Stimulated activated CD4-positive, alpha-beta T cell treated with anti-CD3 and anti-CD28 coated beads, Interleukin-15, amount 100 ng/mL, for 1 hour (primary cell): ENCODE measurements at places on chromosomes 3 and 15.
A peak's percentile ranks its signal among the peaks of the same experiment; 100 is the strongest.

DNA sequence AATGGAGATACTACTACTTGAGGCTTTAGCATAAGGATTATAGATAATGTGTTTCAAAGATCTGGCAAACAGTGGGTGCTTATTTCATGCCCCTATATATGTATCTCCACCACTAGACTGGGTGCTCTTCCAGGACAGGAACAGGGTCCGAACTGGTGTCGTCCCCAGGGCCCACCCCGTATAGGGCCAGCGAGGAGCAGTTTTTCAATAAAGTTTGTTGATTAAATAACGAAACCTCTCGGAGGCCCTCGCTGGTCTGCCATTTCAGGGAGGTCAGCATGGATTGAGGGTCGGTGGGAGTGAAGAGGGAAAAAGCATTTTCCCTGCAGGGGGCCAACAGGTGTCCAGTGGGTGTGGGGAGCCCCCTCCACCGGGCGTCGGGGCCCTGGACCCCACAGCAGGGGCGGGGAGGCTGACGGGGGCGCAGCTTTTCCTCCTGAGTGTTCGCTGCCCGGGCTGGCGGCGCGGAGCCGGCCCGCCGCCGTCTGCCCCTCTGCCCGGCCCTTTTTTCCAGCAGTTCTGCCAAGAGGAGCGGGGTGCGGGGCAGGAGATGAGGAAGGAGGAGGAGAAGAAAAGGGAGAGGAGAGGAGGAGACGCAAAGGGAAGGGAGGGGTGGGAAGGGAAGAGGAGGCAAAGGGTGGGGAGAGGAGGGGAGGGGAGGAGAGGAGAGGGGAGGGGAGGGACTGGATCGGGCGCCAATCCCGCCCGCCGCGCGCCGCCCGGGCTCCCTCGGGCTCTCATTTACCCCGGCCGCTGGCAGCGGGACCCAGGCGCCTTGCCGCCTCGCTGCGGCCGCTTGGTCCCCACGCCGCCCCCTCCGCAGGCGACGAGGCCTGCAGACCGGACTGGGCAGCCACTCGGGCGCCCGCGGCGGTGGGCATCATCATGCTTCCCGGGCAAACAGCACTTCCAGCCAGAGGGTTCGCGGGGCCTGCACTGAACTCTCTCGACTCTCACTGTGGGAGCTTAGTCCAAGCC, 66.3 kb downstream of the ISG20 start:
- no peak for DNase-seq

- no peak for DNase-seq
Measured at GRCh38 chr3:149077628-149078027, 8.7 kb downstream of the HLTF start.

- DNase-seq = no peak
Measured at GRCh38 chr3:30401971-30402370, 204.4 kb upstream of the TGFBR2 start.

GRCh38 chr15:71171195-71171594, 55.9 kb downstream of the THSD4 start:
- DNase-seq = no peak

GRCh38 chr3:193978486-193978885, 157.5 kb upstream of the HES1 start:
- DNase-seq = no peak

DNA sequence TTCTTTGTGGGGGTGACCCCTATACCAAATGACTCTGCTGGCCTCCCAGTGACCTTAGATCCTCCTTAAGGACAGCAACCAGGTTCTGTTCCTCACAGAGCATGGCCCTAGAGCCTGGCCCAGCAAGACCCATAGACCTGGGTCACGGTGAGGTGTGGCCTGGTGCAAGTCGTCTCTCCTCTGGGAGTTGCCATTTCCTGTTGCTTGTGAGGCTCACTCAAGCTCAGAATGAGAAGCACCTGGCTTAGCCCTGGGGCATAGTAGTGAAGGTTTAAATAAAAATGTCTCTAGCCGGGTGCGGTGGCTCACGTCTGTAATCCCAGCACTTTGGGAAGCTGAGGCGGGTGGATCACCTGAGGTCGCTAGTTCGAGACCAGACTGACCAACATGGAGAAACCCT, 131.3 kb downstream of the SMAD6 start:
- no peak for DNase-seq

DNA sequence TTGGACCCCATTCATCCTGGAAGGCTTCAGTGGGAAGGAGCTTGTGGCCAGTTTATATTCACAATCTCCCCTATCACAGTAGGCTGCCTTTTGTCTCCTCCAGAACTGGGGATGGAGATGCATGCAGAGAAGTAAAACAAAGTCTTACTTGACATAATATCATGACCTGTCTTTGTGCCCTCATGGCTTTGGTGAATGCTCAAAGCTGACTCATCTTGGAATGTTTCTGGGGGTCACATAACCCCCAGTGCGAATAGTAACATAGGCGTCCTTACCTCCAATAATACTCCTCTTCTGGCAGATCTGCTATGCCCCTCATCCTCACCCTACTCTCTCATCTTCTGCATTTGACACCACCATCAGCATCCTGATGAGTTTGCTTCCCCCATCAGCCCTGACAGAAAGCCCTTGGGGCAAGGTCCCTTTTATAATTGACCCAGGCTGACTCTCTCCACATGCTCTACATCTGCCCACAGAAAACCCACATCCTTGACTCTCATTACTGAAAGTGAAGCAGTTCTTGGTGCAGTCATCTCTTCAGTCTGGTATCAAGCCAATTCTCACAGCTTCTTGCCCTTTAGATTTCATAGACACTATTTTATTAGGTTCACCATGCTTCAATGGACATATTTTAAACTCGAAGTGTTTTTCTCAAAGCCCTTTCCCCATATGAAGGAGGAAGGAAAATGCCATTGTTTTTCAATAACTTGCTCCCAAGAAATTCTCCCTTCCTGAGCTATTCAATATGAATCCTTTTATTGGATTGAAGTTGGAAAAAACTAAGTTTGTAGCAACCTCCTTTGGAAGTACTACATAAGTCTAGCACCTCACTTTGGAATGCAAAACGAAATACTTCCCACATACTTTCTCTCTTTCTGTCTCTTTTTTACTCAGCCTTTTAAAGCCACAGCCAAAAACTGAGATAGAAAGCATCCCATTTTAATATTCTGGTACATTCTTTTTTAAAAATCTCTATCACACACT, 36.6 kb downstream of the OSTN start:
- DNase-seq = no peak

DNA sequence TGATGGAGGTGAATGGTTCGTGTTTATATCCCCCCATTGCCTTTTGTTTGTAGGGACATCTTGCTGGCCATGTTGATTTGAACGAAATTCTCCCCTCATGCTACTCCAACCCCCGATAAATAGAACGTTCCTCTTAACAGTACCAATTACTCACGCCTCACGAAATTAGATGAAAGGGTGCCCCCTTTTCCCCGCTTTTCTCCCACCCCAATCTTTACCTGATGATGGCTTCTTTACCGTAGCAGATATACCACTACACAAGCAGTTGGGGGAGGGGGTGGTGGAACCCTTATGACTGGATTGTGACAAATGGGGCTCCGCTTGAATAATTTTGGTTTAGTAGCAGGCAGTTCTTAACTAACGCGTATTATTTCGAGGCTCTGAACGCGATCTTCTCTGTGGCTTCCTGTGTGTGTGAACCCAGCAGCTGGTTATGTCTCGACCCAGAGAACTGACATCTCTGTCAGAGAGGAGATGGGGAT, 1.1 kb downstream of the PIAS1 start:
- DNase-seq = peak; percentile 16

DNA sequence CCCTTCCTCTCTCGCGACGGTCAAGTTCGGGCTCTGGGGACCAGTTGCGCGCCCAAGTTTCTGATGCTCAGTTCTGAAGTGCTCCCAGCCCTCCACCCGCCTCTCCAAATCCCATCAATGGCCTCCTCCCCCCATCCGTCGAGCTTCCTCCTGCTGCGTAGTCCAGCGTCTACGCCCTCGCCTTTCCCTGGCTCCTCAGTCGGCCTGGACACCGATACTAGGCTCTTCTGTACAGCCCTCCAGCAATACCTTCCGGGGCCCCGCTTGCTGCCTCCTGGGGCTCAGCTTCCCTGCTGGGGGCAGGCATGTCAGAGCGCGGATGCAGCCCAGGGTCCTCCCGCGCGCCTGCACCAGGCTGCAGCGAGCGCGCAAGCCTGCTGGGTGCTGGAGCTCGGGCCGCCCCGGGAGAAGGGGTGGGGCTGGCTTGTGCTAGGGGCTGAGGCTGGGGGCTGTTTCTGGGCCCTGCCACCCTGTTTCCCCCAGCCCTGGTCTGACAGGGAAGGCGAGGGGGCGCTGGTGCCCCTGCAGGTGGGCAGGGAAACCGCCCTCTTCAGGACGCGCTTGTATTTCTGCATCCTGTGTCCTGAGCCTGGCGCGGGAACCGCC, 353.3 kb upstream of the SUCLG2 start:
- DNase-seq = peak; percentile 1

GRCh38 chr15:40258544-40258943, 19.7 kb downstream of the PAK6 start:
- DNase-seq = no peak

DNA sequence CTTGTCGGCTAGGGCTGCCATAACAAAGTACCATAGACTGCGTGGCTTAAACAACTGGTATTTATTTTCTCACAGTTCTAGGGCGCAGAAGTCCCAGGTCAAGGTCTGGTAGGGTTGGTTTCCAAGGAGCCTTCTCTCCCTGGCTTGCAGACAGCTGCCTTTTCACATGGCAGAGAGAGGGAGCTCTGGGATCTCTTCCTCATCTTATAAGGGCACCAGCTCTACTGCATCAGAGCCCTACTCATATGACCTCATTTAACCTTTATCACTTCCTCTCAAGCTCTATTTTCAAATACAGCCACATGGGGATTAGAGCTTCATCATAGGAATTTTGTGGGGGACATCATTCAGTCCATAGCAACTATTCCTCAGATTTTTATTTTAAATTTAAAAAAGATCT, 17.6 kb upstream of the PAQR9 start:
- no peak for DNase-seq

DNA sequence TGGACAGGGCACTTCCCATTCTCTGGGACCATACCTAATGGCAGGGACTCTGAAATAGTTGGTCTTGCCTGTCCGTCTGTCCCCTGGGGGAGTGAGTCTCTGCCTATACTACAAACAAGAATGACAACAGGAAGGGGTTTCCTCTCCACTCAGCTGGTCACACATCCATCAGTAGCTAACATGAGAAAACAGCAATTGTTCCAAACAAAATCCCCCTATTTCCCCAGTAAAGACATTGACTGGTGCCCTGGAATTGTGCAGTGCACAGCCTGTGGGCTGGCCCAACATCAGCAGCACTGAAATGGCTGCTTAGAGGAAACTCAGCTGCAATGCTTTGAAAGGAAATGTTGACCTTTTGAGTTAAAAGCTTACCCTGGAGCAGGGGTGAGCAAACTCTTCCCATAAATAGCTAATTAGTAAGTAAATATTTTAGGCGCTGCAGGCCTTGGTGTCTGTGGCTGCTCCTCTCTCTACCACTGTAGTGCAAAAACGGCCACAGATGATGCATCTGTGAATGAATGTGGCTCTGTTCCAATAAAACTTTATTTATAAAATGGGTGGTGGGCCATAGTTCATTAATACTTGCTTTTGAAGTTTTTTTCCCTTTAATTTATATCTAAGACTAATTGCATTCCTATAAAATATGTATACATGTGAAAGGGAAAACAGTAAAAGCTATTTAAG, 174.3 kb downstream of the KLF13 start:
- no peak for DNase-seq

GRCh38 chr15:79943820-79944219, 27.2 kb downstream of the BCL2A1 start:
- no peak for DNase-seq

GRCh38 chr3:196336319-196337145, 1.7 kb downstream of the TM4SF19 start:
- DNase-seq = no peak

GRCh38 chr3:151817473-151817872, 3.6 kb downstream of the AADAC start:
- DNase-seq = no peak

- DNase-seq = no peak
Measured at GRCh38 chr3:128312271-128312670, 154.4 kb downstream of the DNAJB8 start.

DNA sequence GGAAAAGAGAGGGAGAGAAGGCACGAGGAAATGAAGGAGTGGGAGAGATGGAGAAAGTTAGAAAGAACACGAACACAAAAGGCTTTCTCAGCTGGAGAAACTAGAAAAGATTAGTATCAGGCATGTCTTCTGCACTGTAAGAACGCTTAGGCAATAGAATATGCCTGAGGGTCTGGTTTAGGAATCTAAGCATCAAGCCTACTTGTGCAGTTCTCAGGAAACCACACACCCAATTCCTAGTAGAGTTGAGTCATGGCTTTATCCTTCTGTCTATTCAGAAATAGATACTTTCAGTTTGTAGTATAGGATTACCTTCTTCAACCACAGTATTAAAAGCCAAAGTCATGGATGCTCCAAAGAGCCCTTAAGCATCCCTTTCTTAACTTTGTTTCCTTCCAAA, 969.4 kb downstream of the NTRK3 start:
- no peak for DNase-seq

GRCh38 chr3:69201658-69202057, 79.3 kb upstream of the LMOD3 start:
- DNase-seq = no peak

GRCh38 chr3:111143-112069, 85.2 kb upstream of the CHL1 start:
- DNase-seq = no peak

GRCh38 chr3:17213102-17213501, 328.3 kb downstream of the PLCL2 start:
- no peak for DNase-seq
